NCI-H82 (cell line): ENCODE measurements at places on chromosomes 1 and 21.

DNA sequence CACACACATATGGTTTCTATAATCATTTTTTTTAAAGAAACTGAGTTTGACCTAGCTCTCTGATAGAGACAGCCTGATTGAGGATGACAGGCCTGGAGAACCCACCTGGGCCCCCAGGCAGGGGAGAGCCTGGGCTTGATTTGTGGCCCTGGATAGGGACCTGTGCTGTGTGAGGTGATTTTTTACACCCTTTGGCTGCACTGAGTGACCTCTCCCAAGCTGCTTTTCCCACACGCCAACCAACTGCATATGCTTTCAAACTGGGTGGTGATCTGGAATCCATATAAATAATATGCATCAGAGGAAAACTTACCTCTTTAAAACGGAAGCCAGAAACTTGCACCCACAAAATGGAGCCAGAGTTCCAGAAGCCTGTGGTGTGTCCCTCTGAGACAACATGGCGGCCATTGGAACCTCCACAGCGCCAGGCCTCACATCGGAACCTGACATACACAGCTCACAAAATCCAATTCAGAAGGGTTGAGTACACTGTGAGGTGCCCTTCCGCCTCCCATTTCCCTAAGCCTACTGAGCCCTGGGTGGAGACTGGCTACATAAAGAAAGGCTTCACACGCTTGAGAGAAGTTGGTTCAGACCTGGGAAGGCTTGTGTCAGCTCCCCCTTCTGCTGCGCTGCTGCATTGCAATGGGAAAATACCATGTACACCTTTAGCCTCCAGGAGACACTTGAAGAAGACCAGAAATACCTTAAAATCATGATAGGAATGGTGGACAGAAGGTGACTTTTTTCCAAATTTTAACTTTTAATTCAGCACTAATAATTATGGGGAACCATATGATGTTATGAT is 160.7 kb downstream of the HHIPL2 start:
- peak; percentile 58 for DNase-seq

- DNase-seq = no peak
These were observed 15.5 kb upstream of the PADI4 start for GRCh38 chr1:17292299-17293160.

- DNase-seq = no peak
These were observed 98.1 kb downstream of the SEC16B start for GRCh38 chr1:177871613-177872307.

- DNase-seq = no peak
These were observed 137.4 kb downstream of the ZNF326 start for GRCh38 chr1:90132306-90132705.

DNA sequence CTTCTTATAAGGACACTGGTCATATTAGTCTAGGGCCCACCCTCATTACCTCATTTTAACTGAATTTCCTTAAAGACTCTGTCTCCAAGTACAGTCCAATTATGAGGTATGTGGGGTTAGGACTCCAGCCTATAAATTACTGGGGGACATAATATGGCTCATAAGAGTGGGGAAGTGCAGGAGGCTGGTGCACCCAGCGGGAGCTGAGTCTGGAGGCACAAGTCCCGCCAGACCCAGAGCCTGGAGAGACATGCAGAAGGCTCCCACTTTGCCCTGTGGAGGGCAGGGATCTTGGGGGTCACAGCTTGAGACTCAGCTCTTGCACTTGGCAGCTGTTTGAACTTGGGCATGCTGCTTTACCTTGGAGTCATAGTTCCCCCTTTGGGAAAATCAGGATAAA is 250.4 kb downstream of the RHOU start:
- no peak for DNase-seq

GRCh38 chr1:244236101-244236500 is 185.0 kb downstream of the ZBTB18 start:
- DNase-seq = no peak

- DNase-seq = no peak
These were observed 35.3 kb upstream of the BCAR3 start for GRCh38 chr1:93716941-93717368.

- peak; percentile 78 for DNase-seq
These were observed 11.2 kb upstream of the ZNF670 start for GRCh38 chr1:247089616-247090375.

DNA sequence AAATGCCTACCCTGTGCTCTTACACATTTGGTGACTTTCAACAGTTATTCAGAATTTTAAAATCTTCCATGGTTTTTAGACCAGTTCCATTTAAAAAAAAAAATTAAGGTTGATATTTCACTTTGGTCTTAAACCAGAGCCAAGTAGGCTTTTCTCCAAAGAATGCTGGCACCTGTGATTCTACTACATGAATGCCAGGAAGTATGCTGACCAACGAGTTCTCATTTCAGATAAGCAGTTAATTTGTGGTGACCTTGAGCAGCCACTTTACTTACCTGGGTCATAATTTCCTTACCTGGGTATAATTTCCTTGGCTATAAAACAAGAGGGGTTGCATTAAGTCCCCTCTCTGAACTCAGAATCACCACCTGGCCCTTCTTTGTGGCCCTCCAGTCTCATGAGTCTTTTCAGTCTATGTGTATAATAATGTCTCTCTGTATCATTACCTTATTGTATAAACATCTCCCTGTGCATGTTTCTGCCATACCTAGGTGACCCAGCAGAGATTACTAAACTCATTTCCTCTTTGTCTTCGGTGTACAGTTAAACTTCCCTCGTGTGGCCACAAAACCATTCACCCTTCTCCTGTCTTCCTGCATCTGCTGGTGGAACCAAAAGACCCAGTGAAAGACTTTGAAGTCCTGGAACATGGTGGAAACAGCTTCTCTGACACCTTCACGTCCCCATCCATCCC is 139.1 kb upstream of the DPT start:
- no peak for DNase-seq

- no peak for DNase-seq
These were observed 24.9 kb downstream of the DIP2A start for GRCh38 chr21:46483300-46484295.
